ENCODE measurements at places on chromosomes 7 and 10. TPM values are rescaled to one million over a fixed set of nuclear protein-coding genes. Genes with fewer than 3 reads are reported as not detected.

DNA sequence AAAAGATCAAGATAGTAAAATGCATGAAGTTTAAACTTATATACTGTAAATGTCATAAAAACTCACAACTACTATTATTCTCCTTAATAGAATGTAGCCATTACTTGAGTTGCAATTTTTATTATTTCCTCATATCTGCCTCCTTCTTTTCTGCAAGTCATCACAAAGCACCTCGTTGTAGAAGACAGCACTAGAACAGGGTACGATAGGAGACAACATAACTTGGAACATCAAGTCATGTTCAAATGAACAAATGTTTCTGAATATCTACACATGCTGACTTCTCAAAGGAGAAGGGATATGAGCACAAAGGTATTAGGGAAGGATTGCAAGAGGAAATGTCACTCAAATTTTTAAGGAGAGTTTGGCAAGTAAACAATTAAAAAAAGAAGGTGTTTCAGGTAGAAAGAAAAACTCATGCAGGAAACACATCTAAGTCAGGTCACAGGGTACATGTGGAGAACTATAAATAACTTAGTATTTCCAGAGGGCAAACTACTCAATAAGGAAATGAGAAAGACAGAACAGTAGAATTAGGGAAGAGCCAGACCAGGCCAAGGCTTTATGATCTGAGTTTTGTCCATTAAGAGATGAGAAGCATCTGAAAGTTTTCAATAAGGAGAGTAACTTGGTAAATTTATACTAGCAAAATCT lies 186.7 kb downstream of the CRPPA start:
- no peak for DNase-seq

DNA sequence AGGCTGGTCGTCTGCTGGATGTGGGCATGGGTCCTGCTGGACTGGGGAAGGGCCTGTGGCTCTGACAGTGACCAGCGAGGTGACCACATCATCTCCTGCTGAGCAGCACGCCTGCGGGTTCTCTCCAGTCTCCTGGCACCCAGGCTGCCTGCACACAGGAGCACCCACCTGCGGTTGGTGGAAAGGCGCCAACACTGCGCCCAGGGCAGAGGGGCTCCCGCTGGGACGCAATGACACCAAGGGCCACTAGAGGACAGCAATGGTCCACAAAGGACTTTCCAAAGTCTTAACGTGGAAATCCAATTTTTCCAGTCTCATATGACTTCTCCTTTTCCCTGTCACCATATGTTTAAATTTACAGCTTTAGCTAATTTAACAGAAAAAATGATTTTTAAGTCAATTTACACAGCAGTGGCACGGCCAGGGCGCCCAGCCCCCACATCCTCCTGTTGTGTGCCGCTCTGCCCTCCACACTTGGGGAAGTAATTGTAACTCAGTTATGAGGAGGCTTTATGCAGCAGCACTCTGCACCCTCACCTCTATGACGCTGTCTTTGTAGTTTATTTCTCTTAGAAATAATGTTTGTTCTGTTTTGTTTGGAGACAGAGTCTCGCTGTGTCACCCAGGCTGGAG lies 38.1 kb downstream of the CFAP46 start:
- DNase-seq: peak; percentile 54

GRCh38 chr10:132400547-132401151 lies 3.6 kb downstream of the PWWP2B start:
- DNase-seq: no peak

DNA sequence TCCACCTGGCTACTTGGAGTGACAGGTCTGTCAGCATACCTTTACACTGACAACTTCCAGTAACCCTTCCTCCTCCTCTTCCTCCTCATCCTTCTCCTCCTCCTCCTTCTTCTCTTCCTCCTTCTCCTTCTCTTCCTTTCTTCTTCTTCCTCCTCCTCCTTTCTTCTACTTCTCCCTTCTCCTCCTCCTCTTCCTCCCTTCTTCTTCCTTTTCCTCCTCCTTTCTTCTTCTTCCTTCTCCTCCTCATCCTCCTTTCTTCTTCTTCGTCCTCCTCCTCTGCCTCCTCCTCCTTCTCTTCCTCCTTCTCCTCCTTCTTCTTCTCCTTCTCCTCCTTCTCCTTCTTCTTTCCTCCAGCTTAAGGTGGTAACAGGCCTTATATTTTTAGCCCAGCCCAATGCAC lies 109.3 kb upstream of the PLXDC2 start:
- no peak for DNase-seq

- no peak for DNase-seq
These were observed 12.0 kb downstream of the IFIT5 start for GRCh38 chr10:89426230-89426868.

GRCh38 chr10:4310172-4310571 lies 515.8 kb upstream of the AKR1E2 start:
- no peak for DNase-seq

DNA sequence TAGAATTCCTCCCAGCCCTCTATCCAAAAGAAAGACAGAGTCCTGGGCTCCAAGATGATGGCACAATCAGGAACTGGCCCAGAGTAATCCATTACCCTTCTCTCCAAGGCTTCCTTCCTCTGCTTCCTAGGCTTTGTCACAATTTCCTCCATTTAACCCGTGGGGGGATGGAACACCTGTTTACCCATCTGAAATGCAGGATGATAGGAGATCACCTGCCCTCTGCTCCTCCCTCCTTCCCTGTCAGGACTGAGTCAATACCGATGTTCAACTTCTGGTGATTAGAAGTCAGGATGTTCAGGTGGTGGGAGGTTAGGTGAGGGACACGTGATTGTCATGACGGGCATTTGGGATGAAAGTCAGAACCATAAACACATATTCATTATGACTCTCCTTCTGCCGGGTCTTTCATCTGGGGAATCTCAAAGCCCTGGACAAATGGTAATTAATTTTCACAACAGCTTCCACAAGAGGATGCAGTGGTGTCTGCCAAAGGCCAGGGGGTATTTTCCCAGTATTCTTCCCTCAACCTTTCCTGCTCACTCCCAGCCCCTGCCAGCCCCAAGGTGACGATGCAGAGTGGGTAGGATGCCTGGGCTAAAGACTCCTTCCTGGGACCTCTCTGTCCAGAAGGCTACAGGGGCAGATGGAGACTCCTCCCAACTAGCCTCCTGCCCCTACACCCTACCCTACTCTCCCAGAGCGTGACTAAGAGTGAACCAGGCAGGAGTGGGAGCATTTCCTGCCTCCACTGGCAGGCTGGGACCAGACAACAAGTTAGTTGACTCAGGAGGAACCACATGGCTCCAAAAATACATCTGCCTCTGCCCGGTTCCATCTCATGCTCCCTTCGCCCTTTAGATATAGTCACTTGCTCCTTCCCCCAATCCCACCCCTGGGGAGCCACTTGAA lies 27.9 kb downstream of the DUSP5 start:
- no peak for DNase-seq

The NEBL gene
- 3.1 TPM for total RNA-seq

DNA sequence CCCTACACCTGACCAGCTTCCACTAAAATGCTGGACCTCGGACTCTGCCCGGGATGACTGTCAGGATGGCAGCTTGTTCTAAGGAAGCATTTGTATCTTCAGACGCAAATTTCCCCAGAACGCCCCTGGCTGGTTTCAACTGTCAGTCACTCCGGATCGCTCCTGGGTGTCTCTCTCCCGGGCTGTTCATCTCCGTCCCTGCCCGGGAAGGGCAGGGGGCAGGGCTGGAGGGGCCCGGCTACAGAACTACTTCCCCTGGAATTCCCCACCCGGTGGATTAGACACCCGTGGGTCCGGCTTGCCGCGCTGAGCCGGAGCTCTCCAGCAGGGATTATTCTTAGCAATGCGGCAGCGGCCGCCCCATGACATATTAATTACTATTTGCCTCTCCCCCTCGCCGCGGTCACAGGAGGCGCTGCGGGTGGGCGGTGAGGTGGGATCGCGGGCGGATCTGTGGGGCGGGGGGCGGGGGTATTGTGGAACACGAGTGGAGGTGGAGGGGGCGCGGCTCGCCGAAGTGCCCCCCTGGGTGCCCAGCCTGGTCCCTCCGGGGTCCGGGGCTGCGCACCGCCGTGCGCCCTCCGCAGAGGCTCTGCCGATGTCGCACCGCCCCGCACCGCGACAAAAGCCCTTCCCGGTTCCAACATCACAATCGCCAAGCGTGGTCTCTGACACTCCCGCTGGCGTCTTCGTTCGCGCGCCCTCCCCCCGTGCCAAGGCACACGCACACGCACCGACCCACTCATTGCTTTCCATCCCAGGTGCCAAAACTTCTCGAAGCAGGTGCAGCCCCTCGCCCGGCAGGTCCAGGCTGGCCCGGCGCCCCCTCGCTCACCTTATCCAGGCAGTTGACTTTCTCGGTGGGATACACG lies 276.1 kb upstream of the NEBL start:
- peak; percentile 79 for DNase-seq

GRCh38 chr7:7425321-7425720 lies 110.4 kb downstream of the COL28A1 start:
- DNase-seq: no peak

GRCh38 chr10:30782157-30782536 lies 152.6 kb upstream of the LYZL2 start:
- DNase-seq: no peak

- DNase-seq: no peak
These were observed 40.6 kb upstream of the CXCL12 start for GRCh38 chr10:44425466-44425865.

GRCh38 chr7:101628522-101628921 lies 574 bp downstream of the MYL10 start:
- DNase-seq: no peak

DNA sequence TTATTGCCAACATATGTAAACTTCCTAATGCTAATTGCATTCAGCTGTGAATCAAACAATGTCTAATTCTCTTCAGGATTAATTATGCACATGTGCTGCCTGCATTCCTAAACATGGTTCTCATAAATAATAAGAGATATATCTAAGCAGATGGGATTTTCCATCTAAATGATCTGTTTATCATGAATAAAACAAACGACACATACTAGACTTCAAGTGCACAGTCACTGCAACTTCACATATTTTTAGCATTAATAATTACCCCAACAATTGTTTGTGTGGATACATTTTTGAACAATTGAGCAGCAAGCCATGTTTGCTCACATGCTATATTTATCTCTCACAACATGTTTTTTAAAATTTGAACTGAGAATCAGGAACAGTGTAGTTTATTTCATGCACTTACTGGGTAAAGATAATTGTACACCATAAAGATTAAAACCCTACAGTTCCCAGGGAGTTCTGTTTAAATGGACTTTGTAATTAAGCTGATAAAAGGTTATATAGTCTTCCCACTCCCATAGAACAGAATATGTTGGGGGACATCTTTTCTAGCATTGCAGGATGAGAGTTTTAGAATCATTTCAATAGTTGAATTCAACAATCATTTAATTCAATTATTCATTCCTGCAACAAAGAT lies 378.5 kb downstream of the MDFIC start:
- no peak for DNase-seq

DNA sequence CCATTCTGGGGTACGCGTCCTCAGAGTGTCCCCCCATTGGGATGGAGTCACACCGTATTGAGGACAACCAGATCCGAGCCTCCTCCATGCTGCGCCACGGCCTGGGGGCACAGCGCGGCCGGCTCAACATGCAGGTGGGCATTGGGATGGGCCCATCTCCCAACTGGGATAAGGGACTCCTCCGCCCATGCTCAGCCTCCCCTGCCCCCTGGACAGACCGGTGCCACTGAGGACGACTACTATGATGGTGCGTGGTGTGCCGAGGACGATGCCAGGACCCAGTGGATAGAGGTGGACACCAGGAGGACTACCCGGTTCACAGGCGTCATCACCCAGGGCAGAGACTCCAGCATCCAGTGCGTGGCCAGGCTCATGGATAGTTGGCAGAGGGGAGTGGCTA lies 5.8 kb downstream of the AEBP1 start:
- DNase-seq: no peak

The CALHM2 gene
- 59.4 TPM for total RNA-seq

- no peak for DNase-seq
These were observed 88.0 kb upstream of the TNS3 start for GRCh38 chr7:47669901-47670384.

DNA sequence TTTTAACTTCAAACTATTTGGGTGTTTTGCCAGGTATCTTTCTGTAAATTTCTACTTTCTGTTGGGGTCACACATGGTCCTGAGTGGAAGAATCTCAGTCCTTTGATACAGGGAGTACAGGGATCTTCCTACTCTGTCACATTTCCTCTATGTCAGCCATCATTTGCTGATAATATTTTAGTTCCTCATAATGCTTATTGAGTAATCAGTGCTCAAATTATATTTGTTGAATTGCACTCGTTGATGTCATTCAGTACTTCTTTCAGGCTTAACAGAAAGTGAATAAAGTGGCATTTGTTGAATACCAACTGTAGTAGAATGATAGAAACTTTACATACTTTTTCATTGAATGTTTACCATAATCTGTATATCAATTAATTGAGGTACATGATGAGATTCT lies 31.9 kb downstream of the WDR11 start:
- DNase-seq: no peak

GRCh38 chr7:130096243-130096827 lies 26.0 kb downstream of the KLHDC10 start:
- DNase-seq: no peak
